ENCODE measurements at places on chromosomes 11 and 22.

DNA sequence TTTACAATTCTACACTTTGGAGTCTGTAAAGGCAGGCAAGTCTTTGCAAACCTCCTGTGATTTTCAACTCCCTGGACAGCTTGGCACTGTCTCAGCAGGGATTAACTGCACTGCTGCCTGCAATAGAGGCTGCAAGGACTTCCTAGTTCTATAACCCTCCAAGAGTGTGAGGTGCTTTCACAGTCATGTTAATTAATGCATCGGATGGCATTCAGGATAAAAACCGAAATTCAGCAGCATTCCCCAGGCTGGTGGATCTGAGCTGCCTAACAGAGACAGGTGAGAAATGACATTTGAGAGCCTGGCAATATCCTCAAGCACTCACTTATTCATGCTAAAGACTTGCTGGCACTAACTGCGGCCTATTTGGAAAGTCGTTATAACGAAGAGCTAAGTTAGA, 85.0 kb downstream of the LARGE1 start:
- no peak for DNase-seq

DNA sequence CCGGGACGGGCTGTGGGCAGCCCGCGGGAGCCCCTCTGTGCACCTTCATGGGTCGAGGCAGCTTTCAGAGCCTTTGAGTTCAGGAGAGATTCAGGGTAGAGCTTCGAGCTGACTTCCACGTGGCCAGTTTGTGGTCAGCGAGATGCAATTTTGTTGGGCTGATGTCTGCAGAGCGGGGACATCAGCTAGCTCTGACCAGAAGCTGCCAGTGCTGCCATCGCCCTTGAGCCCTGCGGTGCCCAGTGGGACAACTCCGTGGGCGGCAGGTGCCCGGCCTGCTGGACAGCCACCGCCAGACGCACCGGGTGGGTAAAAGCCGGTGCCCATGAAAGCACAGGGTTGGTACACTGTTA, 719 bp downstream of the TALDO1 start:
- no peak for DNase-seq

GRCh38 chr11:80186692-80187091, 745.9 kb upstream of the TENM4 start:
- DNase-seq: no peak

- no peak for DNase-seq
These were observed 2.6 kb upstream of the OR52W1 start for GRCh38 chr11:6196396-6196795.
